ENCODE measurements at places on chromosomes 12 and 14.

- DNase-seq, result no peak
These were observed 886.2 kb downstream of the DIO2 start for GRCh38 chr14:79325071-79325470.

- no peak for DNase-seq
These were observed at the start of gene CCDC198 for GRCh38 chr14:57493467-57494181. Gene CCDC198 (minus strand): TSS chr14:57493857. CDS start chr14:57493715, 142 bp downstream.

- DNase-seq, result no peak
These were observed 15.2 kb upstream of the LUM start for GRCh38 chr12:91126516-91126915.

DNA sequence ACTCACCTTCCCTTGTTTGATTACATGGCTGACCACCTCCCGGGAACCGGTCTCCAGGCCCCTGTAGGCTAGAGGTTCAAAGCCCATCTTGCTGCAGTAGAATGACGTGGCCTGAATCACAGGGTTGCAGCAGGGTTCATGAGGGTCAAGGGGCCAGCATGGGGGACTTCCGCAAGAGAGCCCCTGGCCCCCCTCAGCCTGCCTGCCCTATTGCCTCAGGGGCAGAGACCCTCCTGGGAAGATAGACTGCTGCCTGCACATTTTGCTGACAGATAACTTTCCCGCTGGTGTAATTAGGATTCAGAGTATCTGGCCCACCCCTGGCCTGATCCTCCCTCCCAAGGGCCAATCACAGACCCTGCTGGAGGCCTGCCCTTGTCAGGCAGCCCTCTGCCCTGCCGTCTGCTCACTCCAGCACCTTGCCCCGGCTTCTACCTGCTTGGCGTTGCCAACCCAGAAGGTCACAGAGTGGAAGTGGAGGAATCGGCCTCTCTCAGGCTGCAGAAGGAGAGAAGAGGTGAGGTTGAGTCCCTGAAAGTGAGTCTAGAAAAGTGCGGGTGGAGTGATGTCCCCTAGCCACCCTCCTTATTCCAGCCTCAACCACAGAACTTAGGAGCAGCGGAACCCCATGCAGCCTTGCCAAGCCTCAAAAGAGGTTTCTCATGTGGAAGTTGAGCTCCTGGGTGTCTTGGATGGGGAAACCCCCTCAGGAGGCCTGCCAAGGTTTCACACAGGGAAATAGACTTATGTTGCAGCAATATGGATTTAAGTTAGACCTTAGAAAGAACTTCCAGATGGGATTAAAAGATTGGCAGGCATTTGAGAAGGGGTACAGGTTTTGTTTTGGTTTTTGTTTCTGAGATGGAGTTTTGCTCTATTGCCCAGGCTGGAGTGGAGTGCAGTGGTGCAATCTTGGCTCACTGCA is 1.1 kb downstream of the HPD start:
- no peak for DNase-seq

DNA sequence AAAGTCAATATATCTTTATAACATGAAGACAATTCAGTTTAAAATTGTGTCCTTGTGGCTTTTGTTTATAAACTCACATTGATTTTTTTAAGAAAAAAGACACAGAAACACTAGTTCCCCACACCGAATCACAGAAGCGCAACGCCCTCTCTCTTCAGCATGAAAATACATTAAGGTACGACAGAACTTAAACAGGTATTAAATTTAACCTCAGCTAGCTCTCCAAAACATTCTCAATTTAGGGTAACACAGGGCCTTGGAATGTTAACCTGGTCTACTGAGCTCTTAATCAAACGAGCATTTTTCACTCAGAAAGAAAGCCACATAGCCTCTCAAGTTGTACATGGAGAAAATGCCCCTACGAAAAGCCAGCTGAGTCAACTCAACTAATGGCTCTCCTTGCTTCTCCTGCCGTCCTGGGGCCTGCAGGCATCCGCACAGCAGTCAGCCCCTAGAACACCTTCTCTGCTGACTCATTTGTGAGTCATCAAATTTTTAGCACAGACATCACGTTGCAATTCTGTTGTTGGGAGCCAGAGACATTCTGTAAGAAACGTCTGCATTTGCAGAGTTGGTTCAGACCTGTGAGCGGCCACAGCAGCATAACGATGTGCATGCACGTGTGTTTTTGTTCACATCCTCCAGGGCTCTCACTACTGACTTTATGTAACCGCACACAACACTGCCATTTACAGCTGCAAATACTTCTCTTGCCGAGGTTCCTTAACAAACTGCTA is 141.6 kb downstream of the ITPR2 start:
- DNase-seq, result no peak

DNA sequence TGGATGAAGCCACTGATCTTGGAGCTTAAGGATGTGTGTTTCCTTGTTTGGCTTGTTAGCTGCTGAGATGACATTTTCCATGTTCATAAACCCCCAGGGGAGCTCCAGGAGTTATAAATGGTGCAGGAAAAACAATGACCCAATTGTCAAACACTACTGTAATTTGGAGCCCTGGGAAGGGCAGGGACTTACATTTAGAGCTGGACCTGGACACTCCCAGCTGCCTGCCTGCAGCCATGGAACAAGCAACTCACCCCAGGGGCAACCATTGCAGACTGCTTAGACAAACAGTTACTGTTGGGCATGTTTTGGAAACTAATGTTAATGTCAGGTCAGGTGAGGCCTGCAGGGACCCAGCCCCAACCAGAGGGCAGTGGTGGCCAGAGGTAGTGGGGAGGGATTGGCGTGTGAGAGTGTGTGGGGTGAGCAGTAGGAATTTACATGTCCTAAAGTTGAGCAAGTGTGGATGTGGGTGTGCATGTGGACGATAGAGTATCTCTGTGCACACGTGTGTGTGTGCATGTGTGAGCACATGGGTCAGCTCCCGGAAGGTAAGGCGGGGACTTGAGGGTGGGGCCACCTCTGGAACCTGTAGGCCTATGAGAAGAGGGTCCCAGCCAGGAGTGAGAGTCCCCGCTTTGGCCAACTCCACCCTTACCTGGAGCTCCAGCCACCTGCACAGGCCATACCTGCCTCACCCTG is 86.4 kb upstream of the NOS1 start:
- no peak for DNase-seq

DNA sequence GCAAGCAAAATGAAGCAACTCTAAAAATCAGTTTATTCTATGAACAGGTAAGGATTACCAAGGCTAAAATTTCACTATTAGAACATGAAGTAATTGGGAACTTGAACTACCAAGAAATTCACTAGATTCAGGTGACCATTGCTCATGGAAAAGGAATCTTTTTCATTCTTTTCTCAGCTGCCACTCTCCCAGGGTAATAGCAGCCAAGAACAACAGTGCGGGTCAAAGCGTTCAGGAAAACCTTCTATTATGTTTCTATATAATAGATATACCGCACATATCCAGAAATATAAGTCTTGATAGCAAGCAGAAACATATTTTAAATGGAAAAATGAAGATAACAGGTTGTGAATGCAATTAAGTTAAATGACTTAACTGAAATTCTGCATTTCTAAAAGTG is 125.6 kb downstream of the NELL2 start:
- no peak for DNase-seq

- DNase-seq, result peak; percentile 8
These were observed 4.4 kb downstream of the KMT5A start for GRCh38 chr12:123388177-123388950.

DNA sequence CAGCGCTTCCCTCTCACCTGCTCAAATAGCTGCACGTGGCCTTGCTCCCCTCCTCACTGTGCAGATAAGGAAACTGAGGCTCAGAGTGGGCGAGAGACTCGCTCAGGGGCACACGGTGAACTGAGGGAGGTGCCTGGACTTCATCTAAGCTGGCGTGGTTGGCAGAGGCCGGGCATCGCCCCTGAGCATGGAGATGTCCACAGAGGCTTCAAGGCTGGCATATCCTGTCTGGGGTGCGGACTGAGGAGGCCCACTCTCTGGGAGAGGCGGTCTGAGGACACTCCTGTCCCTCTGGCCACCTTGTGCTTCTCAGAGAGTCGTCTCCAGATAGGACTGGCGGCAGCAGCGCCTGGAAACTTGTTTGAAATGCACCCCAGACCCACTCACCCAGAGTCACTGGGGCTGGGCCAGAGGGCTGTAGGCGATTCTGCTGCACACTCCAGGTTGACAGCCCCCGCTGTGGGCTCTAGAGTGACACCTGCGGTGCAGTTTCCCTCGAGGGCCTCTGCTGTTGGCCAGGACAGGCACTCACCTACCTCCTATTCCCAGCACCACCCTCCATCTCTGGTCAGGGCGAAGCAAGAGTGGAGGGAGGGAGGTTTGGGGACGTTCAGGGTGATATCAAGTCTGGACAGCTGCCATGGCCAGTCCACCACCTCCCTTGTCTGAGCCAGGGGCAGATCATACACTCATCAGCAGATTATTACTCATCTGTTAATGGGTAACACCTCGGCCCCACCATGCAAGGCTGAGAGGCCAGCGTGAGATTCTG is 11.2 kb upstream of the LBHD2 start:
- DNase-seq, result no peak

GRCh38 chr12:40711121-40711520 is 18.9 kb downstream of the CNTN1 start:
- no peak for DNase-seq

GRCh38 chr12:24947541-24948419 is 1.1 kb downstream of the BCAT1 start:
- DNase-seq, result no peak

- DNase-seq, result no peak
These were observed 20.7 kb downstream of the IQSEC3 start for GRCh38 chr12:87315-87714.

DNA sequence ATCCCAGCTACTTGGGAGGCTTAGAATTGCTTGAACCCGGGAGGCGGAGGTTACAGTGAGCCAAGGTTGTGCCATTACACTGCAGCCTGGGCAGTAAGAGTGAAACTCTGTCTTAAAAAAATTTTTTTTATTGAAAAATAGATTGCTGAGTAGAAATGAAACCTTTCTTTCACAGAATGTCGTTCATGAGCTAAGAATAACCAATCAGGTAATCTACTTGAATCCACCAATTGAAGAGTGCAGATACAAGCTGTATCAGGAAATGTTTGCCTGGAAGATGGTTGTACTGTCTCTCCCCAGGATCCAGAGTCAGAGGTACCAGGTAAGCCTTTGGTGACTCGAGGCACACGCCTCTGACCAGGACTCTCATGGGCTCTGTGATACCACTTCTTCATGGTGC is 27.0 kb downstream of the DYNC1H1 start:
- DNase-seq, result no peak

DNA sequence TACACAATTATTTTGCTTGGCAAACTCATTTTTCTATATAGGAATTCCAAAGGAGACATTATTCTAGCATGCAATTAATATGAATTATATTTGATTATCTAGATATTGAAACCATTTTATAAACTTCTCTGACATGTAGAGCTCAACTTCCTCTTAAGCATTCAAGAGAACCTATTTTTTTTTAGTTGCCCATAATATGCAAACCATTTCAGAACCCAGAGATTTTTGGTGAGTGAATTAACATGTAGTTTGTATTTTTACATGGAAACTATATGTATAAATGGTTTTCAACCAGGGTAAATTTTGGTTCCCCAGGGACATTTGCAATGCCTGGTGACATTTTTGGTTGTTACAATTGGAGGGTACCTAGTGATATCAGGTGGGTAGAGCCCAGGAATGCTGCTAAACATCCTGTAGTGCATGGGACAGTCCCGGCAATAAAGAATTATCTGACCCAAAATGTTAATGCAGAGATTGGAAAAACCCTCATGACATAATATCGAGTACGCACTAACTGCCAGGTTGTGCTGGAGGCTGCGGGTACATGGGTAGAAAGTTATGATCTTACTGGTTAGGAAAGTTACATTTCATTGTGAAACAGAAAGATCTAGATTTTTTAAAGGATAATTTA is 338.9 kb upstream of the GARIN2 start:
- no peak for DNase-seq

- DNase-seq, result no peak
These were observed 43.6 kb downstream of the FGD6 start for GRCh38 chr12:95173392-95174251.
